ENCODE measurements at places on chromosomes 4 and X.
A peak's percentile ranks its signal among the peaks of the same experiment; 100 is the strongest.

GRCh38 chr4:2786152-2786671 lies 6.7 kb upstream of the SH3BP2 start:
- no peak for DNase-seq

- no peak for DNase-seq
These were observed 284.3 kb downstream of the CXXC4 start for GRCh38 chr4:104210420-104210819.

DNA sequence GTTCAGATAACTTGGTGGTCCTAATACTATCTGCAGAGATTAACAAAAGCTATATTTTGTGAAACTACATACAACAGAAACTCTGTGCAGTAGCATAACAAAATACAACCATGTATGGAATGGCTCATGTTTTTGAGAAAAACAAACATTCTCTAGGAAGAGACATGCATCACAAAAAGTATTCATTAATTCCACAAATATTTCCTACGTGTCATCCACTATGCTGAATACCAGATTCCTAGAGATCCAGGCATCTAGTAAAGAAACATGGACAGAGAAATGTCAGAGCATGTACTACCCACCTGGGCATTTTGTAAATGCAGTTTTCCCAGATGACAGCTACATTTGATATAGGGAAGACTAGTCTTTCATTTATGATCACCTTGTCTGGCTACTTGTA lies 248.1 kb downstream of the OPHN1 start:
- no peak for DNase-seq

DNA sequence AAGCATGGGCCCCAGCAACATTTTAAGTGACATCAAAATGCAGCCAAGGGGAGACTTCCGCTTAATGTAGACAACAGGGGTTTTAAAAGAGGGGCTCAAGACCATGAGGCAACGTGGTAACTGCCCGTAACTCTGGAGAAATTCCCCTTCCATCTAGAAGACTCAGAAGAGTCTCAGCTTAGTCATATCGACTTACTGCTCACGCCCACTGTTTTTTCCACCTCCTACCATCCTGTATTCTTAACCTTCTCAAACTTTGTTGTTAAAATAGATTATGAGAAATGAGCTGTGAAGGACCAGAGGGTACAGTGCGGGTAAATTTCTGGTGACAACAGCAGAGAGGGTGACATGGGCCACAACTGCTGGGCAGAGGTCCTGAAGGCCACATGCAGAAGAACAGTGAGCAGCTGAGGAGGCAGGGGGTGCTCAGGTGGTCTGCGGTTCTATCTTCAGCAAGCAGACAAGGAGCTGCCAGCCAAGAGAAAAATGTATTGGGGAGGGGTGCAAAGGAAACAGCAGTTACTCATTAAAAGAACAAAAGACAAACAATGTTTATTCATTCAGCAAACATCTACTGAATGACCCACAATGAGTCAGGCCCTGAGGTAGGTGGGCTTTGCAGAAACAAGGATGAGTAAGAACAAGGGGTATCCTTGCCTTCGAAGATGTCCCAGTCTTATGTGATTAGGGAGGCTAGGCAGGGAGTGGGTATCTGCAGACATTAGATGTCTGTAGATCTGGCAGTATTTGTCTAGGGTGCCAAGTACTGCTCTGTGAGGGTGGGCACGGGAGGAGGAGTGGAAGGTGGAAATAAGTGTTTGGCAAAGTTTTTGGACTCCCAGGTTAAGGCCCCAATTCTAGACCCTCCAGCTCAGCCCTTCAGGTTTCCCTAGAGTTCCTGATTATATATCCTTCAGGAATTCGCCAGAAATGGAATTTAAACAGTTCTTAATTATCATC lies 175.3 kb downstream of the TSPAN5 start:
- DNase-seq, result no peak

DNA sequence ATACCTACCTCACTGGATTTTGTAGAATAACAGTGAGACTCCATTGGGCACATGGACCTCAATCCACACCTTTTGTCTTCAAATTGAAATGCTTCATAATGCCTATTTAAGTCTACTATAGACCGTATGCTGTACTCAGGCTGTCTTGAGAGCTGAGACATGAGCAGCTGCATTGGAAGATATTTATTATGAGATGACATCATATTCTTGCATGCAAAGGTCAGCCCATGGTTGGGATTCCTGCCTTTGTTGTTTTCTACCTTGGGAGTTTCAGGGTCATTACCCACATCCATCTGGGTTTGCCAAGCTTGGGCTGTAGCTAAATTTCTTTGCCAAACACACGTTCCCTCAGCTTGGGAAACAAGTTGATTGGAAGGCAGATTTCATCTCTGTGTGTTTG lies 33.2 kb upstream of the MAMLD1 start:
- no peak for DNase-seq

DNA sequence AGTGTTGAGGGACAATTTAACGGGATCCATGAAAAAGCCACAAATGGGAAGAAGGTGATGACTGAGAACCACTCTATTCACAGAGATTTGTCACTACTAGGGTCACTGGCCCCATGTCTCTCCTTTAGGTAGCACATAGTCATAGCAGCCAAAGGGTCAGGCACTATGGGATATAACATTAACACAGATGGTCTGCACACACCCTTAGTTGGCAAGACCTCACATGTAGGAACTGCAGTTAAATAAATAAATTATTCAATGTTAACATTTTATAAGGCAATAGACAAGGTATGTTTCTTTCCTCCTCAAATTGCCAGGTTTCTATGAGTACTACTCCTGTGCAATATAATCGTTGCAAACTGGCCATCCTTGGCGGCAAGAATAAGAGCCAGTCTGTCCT lies 10.9 kb downstream of the RASGEF1B start:
- no peak for DNase-seq

GRCh38 chr4:172928347-172928746 lies 240.3 kb upstream of the GALNT7 start:
- DNase-seq, result peak; percentile 31

All from hematopoietic multipotent progenitor cell treated with erythropoietin and hydrocortisone succinate and interleukin-3 and kit ligand, for 4 days (in vitro differentiated cells).